ENCODE measurements at places on chromosomes 2 and 18.

GRCh38 chr18:38525039-38525438 lies 959.4 kb upstream of the CELF4 start:
- no peak for DNase-seq

- peak; percentile 13 for DNase-seq
These were observed 118.5 kb downstream of the BAZ2B start for GRCh38 chr2:159497847-159498246.

DNA sequence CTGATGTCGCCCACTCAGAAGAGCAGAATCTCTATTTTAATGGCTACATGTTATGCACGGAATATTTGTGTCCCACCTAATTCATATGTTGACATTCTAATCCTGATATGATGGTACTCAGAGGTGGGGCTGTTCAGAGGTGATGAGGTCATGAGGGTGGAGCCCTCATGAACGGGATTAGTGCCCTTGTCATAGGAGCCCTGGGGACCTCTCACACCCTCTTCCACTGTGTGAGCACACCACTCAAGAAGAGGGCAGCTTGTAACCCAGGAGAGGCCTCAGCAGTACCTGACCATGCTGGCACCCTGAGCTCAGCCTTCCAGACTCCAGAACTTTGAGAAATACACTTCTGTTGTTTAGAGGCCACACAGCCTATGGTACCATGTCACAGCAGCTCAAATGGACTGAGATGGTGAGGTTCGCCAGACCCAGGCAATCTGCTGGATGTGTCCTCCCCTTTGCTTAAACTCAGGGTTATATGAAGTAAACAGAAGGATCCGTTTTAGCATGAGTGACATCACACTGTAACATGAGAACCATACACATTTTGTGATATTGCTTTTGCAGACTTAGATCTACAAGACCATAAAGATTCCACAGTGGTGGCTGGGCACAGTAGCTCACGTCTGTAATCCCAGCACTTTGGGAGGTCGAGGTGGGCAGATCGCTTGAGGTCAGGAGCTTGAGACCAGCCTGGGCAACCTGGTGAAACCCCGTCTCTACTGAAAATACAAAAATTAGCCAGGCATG lies 48.7 kb downstream of the ATOH8 start:
- DNase-seq: no peak

- DNase-seq: no peak
These were observed 90.5 kb downstream of the TMEM17 start for GRCh38 chr2:62415518-62415917.

- peak; percentile 86 for DNase-seq
These were observed 137.2 kb downstream of the TRIM43 start for GRCh38 chr2:95728878-95729596.

- no peak for DNase-seq
These were observed 17.3 kb downstream of the RAB12 start for GRCh38 chr18:8626414-8627106.

- no peak for DNase-seq
These were observed 251.5 kb downstream of the TXNL1 start for GRCh38 chr18:56386856-56387255.

GRCh38 chr2:108376774-108377173 lies 980 bp upstream of the SULT1C4 start:
- no peak for DNase-seq

- DNase-seq: no peak
These were observed 90.8 kb downstream of the DSEL start for GRCh38 chr18:67425672-67426071.

DNA sequence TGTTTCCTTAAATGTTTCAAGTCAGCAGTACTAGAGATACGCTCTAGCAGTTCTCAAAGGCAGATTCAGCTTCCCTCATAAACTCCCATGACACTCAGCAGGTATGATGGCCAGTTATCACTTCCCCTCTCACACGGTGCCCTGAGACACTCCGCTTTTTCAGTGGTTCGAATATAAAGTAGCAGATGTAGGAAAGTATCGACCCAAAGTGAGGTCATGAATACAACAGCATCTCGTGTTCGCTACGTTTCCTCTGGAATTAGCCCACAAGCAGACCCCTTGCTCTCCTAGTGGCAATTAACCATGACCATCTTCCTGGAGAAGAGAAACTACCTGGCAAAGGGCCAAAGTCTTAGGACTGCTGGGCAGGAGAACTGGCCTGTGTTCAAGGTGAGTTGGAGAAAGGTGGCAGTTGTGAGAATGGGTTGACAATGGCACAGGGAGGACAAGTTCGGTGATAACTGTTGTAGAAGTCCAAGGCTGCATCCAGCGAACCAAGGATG lies 9.3 kb upstream of the AGBL5 start:
- DNase-seq: no peak

GRCh38 chr2:22520369-22521288 lies 864.4 kb upstream of the KLHL29 start:
- DNase-seq: no peak

- DNase-seq: no peak
These were observed 213.4 kb upstream of the STK17B start for GRCh38 chr2:196384729-196385128.

- no peak for DNase-seq
These were observed 103.2 kb downstream of the PIEZO2 start for GRCh38 chr18:11046140-11046539.

DNA sequence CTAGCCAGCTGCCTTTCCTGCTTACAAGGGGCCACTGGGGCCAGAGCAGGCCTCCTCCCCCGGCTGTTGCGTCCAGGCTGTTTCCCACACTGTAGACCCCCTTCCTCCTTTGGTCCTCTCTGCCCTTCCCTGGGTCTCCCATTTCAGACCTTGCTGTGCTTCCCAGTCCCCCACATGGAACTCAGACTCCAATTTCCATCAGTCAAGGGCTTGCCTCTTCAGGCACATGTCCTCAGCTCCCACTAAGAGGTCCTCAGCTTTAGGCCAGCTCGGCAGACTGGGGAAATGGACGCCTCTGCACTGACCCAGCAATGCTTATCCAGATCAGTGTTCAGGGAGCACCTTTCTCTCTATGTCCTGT lies 98.0 kb upstream of the BZW1 start:
- no peak for DNase-seq

- DNase-seq: no peak
These were observed 15.9 kb downstream of the SCG2 start for GRCh38 chr2:223586261-223586660.

DNA sequence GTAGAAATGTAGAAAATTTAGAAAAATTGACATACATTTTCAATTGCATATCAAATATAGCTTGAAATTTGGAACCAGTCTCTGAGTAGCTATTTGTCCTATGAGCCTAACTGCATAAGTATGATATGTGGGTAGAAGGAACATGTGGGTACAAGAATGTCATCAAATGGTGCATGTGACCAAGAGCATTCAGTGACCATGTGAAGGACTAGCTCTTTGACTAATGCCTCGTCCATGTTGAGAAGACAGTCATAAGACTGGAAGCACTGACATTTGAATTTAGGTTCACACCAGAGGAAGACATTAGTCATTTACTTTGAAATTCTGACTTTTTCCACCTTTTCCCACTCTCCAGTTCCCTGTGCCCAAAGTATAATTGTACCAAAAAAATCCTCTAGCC lies 12.6 kb downstream of the MRPL44 start:
- no peak for DNase-seq

DNA sequence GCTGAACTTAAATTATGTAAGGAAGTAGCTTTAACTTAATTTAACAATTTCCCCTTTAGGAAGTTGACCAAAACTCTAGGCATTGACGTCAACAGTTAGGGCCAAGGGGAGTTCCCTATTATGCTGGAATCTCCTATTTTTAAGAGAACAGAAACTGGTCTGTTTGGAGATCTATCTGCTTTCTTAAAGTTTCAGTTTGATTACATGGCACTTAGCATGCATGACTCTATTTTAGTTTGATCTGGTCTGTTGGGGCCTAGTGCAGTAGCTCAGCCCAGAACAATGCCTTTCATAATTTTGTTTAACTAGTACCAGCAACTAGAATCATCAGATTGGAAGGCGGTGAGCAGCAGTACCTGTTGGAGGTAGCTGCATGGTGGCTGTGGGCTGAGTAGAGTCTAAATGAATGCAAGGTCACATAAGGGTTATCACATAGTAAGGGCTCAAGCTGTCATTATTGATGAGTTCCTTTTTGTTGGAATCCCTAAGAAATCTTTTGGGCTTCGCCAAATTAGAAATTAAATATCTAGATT lies 60.5 kb upstream of the ZNG1B start:
- no peak for DNase-seq

DNA sequence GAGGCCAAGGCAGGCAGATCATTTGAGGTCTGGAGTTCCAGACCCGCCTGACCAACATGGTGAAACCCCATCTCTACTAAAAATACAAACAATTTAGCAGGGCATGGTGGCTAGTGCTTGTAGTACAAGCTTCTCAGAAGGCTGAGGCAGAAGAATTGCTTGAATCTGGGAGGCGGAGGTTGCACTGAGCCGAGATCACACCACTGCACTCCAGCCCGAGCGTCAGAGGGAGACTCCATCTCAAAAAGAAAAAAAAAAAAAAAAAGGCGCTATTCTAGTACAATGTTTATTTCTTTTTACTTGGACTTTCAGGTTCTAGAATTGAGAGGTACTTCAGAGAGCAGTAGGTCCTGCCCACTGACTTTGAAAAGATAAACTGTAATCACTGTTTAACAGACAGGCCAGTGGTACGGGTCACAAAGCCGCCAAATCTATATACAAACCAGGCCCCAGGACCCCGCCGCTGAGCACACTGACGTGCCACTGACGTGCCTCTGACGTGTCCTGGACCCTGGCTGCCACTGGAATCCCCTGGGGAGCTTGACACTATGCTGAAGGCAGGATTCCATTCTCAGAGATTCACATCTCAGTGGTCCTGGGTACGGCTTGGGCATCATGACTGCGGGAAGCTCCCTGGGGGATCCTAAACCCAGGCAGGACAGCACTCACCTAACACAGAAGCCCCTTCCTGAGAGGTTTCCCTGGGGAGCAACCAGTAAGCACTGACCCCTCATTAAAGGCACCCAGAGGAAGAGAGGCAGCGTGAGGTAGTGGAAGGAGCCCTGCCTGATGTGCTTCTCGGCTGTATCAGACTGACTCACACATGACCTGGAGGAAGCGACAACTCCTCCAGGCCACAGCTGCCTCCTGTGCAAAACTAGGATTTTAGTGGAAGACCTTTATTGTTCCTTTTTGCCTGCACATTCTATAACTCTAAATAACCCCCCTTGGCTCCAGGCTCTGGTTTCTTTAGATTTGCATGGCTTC lies 197.8 kb upstream of the MEIS1 start:
- no peak for DNase-seq

DNA sequence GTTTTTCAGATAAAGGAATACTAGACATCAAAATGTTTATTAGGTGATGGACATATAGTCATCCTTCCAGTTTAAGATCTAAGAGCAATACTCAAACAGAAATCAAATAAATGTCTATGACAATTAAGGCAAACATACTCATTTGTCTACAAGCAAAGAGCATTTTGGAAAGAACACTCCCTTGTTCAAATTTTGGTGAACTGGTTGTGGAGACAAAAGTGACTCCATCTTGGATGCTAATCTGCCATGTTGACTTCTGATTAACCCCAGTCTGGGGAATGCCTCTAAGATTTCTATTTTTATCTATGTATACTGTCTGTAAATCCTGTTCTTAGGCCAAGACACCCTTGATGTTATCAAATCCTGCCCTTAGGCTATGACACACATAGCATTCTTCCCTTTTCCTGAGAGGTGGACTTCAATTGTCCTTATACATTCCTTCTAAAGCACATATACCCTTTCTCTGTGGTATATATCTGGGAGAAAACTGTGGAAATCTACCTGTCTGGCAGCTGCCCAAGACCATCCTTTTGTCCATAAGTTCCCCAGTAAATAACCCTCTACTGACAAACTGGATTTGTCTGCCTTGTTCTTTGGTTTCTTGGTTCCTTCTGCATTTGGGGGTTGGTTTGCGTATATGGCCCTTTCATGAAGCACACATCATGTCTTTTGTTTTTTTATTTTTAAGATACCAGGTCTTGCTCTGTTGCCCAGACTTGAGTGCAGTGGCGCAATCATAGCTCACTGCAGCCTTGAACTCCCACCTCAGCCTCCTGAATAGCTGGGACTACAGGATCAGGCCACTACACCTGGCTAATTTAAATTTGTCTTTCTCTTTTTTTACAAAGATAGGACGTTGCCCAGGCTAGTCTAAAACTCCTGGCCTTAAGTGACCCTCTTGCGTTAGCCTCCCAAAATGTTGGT lies 12.5 kb upstream of the PLEKHM3 start:
- DNase-seq: no peak

DNA sequence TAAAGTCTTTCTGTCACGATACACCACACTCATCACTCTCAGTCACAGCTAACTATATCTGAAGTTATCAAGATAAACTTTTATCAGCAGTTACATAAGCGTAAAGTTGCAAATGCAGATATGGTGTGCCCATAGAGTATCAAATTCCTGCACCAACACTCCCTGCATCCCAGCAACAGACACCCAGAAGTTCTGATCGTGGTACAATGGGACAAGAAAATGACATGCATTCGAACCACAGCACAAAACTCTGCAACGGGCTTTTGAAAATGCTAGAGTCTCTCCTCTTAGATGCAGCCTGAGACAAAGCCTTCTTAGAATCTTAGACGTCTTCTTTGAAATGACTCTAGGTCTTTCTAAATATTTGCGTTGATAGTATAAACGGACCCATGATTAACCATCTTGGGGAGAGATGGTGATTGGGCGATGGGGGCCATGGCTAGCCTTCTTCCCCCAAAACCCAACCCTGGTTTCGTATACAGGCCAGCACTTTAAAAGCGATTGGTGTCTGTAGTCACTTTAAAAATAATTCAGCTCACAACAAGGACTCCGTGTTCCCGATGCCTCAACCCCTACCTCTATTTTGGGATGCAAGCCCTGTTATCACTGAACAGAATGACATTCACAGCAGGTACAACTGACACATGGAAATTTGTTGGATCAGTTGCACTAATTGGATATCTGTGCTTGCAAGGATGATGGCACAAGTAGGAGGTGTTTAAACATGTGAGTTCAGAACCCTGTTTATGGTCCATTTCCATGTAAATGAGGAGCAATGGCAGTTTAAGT lies 286.6 kb downstream of the MYT1L start:
- no peak for DNase-seq

GRCh38 chr2:194343167-194343566 lies 1313.9 kb upstream of the SLC39A10 start:
- DNase-seq: no peak

DNA sequence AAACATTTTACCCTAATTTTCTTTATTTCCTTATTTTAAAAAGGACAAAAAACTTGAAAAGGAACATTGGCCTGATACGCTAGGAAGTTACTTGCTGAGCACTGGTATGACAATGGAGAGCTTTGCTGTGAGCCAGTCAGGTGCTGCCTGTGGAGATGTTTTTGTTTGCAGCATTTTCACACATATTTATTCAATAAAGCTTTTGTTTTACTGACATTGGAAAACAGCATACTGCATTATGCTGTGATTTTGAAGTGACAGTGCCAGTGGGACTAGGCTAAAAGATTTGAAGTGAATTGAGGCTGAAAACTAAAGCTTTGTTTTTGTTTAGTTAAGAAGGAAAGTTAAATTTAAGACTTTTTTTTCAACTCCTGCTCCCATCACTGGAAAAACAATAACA lies 470.7 kb upstream of the ZEB2 start:
- DNase-seq: no peak
